ENCODE measurements at places on chromosomes 16 and 17.

- no peak for DNase-seq
These were observed 613 bp downstream of the ECI1 start for GRCh38 chr16:2250652-2251295.

- DNase-seq = no peak
These were observed 56.3 kb upstream of the HAS3 start for GRCh38 chr16:69049146-69049545.

DNA sequence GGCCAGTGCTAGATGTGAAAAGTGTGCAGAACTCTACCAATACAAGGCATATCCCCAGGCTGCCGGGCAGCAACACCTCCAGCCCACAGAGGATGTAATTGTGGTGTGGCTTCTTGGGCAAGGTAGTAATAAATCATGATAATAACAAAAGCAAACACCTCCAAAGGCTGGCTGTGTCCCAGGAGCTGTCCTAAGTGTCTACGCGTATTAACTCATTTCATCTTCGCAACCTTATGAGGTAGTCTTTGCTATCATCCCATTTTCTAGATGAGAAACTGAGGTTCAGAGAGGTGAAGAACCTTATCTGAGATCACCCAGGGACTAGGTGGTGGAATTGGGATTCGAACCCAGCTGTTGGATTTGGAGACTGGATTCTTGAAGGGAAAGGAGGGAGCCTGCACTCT, 5.3 kb downstream of the PDK2 start:
- no peak for DNase-seq

DNA sequence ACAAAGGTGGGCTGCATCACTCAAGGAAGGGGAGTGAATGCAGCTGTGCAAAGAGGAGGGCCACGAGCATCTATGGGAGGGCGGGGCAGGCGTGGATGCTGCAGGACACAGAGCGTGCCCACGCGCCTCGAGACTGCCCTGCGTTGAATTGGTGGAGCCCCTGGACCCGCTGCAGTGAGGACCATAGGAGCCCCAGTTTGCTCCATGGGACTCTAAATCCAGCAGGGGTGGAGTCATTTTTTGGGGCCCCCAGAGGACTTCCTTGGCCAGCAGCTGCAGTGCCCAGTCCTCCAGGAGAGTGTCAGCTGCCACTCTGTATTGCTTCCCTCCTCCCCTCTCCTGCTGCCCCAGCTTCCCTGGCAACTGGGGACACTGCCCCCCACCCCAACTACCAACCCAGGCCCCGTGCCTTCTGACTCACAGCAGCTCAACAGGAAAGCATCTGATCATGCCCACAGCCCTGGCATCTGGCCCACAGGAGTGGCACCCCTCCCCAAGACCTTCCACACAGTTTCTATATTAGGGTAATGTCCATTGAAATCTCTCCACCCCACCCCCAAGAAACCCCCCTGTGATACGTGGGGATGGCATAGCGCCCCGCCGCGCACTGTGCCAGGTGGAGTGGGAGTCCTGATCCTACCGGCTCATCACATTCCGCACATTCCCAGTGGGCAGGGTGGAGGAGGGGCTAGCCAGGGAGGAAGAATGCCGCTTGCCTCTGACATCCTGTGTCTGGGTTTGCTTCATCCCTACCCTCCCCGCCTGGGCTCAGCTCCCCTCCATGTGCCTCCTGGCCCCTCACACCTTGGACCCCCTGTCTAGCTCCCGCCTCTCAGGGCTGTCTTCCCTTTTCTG, 27.8 kb upstream of the ITGA3 start:
- no peak for DNase-seq

DNA sequence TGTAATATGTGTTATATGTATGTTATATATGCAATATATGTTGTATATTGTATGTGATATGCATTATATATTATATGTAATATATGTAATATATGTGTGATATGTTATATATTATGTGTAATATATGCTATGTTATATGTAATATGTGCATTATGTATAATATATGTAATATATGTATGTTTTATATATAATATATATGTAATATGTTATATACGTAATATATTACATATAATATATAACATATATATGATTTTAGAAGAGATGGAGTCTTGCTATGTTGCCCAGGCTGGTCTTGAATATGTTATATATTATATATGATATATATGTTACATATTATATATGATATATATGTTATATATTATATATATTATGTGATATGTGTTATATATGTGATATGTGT, 65.5 kb upstream of the DNAH17 start:
- DNase-seq = no peak

GRCh38 chr17:82803185-82803584, 36.6 kb downstream of the ZNF750 start:
- DNase-seq = no peak

DNA sequence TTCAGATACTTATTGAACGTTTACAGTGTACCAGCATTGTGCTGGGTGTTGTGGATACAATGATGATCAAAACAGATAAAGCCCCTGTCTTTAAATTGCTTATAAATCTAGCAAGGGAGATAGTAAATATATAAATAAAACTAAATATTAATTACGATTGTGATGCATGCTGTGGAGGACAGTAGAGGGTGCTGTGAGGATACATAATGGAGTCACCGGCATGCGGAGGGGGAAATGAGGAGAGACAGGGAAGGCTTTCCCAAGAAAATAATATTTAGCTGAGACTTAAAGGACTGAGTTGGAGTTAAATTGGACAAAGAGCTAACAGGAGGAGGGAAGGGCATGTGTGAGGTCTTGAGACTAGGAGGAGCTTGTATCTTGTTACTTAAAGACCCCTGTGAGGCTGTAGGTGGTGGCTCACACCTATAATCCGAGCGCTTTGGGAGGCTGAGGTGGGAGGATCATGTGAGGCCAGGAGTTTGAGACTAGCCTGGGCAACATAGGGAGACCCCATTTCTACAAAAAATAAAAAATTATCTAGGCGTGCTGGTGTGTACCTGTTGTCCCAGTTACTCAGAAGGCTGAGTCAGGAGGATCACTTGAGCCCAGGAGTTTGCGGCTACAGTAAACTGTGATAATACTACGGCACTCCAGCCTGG, 2.4 kb downstream of the DHRS7B start:
- no peak for DNase-seq

GRCh38 chr16:28596840-28597691, at the start of gene SULT1A2:
TSS of gene SULT1A2 (minus strand) at chr16:28597050. CDS start at chr16:28595930, 1,120 bp downstream.
- no peak for DNase-seq

GRCh38 chr16:49644145-49644463, 211.8 kb downstream of the ZNF423 start:
- DNase-seq = no peak
